ENCODE measurements at places on chromosomes 6 and 20. TPM values are rescaled to one million over a fixed set of nuclear protein-coding genes. Genes with fewer than 3 reads are reported as not detected.

GRCh38 chr6:73471686-73472290, 10.3 kb downstream of the MTO1 start:
- no peaks in the 10 kb centered on the region for H3K27me3 ChIP-seq
- H3K27ac ChIP-seq, result peak overlapping the region; percentile 84
- peak overlapping the region; percentile 75 for H3K4me3 ChIP-seq
- DNase-seq, result peak; percentile 68

GRCh38 chr6:158564243-158565121, 4.6 kb downstream of the TMEM181 start:
- H3K4me3 ChIP-seq, result no peak overlapping the region
- no peak for DNase-seq
- H3K36me3 ChIP-seq, result no peaks in the 10 kb centered on the region
- H3K27ac ChIP-seq, result no peak overlapping the region
- no peaks in the 10 kb centered on the region for H3K27me3 ChIP-seq

The FBXO5 gene
- 6.9 TPM for polyA plus RNA-seq

The HSPA1L gene
- polyA plus RNA-seq, result 0.45 TPM

DNA sequence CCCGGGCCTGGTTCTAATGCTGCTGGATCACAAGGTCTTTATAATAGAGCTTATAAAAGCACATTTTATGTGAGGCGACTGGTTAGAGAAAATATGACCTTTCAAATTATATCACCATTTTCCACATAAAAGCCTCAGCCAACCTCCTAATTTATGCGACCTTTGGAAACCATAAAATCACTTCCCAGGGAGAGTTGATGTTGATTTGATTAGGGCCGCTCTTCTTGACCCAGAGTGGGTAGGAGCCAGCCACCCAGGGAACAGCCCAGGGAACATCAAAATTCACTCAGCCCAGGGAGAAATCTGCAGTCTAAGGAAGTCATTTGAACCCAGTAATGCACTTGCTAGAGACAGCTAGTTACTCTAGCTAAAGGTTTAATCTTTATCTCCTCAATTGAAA, 79.8 kb upstream of the TENT5A start:
- no peak for DNase-seq
- no peaks in the 10 kb centered on the region for H3K4me1 ChIP-seq
- H3K27me3 ChIP-seq, result peaks cover 8% of the 10 kb centered on the region

GRCh38 chr6:28474441-28475219, 31.3 kb upstream of the ZSCAN23 start:
- peaks cover 68% of the 10 kb centered on the region for H3K27me3 ChIP-seq
- no peaks in the 10 kb centered on the region for H3K4me1 ChIP-seq
- H3K27ac ChIP-seq, result no peak overlapping the region

The HLA-DPB1 gene
- polyA plus RNA-seq, result 3,023 TPM

DNA sequence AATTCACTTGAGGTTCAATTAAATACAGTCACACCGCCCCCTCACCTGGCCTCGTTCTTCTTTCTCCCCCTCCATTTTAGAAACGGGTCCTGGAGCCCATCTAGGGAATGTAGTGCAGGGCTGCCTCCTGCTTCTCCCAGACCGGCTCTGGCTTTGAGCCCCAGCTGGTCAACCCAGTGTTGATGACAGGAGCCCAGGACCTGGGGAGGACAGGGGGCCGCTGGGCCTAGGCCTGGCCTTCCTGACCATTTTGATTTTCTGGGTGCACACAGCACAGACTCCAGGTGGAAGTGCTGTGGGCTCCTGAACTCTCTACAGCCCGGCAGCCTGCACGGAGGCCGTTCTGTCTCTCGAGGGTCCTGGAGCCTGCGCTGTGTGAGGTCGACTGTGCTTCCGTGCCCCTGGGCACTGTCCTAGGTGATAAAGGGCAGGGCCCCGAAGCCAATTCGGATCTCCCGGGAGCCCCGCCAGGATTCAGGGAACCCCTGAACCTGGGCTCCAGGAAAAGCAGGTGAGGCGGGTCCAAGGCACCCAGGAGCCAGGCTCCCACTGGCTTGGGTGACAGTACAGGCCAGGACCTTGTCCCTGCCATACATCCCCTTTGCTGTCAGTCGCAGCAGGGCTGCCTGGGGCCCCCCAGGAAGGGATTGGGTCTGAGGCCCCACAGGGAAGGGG, 23.3 kb downstream of the NPEPL1 start:
- no peak overlapping the region for H3K27ac ChIP-seq
- no peak overlapping the region for H3K4me3 ChIP-seq
- H3K27me3 ChIP-seq, result peaks cover 5% of the 10 kb centered on the region

- no peak for DNase-seq
- no peaks in the 10 kb centered on the region for H3K36me3 ChIP-seq
- no peaks in the 10 kb centered on the region for H3K4me1 ChIP-seq
- H3K4me3 ChIP-seq, result no peak overlapping the region
- H3K27ac ChIP-seq, result no peak overlapping the region
Measured at GRCh38 chr6:138063726-138064125, 43.5 kb downstream of the PERP start.

DNA sequence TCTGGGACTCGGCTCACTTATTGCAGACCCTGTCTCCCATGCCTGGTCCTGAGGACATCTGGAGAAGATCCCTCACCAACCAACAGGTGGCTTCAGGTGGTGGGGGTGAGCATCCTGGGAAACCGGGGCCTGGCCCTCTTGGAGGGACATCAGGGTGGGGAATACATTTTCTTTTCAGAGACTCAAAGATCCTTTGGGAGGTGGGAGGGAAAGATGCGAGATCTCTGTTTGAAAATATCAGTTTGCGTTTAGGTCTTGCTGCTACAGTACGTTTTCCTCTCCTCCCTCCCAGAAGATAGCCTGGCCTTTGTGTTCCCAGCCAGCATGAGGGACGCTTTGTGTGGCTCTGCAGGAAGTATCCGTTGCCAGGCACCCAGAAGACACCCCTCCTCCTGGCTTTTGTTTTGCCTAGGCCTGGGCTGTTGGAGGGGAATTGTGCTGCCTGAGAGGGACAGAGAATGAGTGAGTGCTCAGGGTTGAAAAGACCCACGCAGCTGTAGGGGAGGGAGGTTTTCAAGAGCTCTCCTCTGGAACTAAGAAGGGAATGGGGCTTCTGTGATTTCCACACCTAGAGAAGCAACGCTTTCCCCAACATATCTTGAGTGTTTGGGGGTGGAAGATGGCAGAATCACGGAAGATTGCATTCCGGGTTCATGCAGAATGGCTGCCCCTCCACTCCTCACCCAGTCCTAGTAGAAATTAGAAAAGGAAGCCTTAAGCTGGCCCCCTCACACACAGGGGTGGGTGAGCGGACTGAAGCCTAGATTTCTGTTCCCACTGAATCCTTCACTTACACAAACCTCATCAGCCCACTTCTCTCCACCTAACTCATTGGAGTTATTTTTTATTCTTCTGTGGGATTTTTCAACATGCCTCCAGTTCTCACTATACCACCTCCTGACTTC, 22.0 kb upstream of the SLC2A12 start:
- H3K4me1 ChIP-seq, result peaks cover 3% of the 10 kb centered on the region

GRCh38 chr20:40945754-40946450, 82.7 kb upstream of the TOP1 start:
- H3K4me1 ChIP-seq, result peaks cover 19% of the 10 kb centered on the region
- H3K27ac ChIP-seq, result peak overlapping the region; percentile 65
- no peak for DNase-seq

GRCh38 chr20:48578397-48579098, 249.3 kb downstream of the PREX1 start:
- no peak overlapping the region for H3K27ac ChIP-seq
- H3K27me3 ChIP-seq, result peaks cover 25% of the 10 kb centered on the region
- H3K36me3 ChIP-seq, result no peaks in the 10 kb centered on the region
- no peaks in the 10 kb centered on the region for H3K4me1 ChIP-seq

GRCh38 chr6:69111301-69111700, 476.2 kb downstream of the ADGRB3 start:
- H3K27me3 ChIP-seq, result no peaks in the 10 kb centered on the region
- no peak for DNase-seq
- H3K4me1 ChIP-seq, result no peaks in the 10 kb centered on the region
- no peaks in the 10 kb centered on the region for H3K36me3 ChIP-seq

- peaks cover 14% of the 10 kb centered on the region for H3K36me3 ChIP-seq
- peak; percentile 90 for DNase-seq
- peaks cover 66% of the 10 kb centered on the region for H3K4me1 ChIP-seq
- peak overlapping the region; percentile 97 for H3K27ac ChIP-seq
- no peaks in the 10 kb centered on the region for H3K27me3 ChIP-seq
Measured at GRCh38 chr20:57619051-57619831, 985 bp downstream of the ZBP1 start.

The SOBP gene
- 1.7 TPM for polyA plus RNA-seq

- DNase-seq, result peak; percentile 3
- H3K4me3 ChIP-seq, result no peak overlapping the region
- H3K4me1 ChIP-seq, result peaks cover 18% of the 10 kb centered on the region
- no peaks in the 10 kb centered on the region for H3K27me3 ChIP-seq
- peak overlapping the region; percentile 54 for H3K27ac ChIP-seq
Measured at GRCh38 chr20:23484081-23484480, 6.8 kb upstream of the CST8 start.

GRCh38 chr6:22596011-22596410, 26.6 kb downstream of the HDGFL1 start:
- DNase-seq, result no peak
- H3K36me3 ChIP-seq, result no peaks in the 10 kb centered on the region
- H3K27me3 ChIP-seq, result no peaks in the 10 kb centered on the region

The RNF5 gene
- 113 TPM for polyA plus RNA-seq

The UBD gene
- polyA plus RNA-seq, result not detected

The HRH3 gene
- not detected for polyA plus RNA-seq

The AKAP12 gene
- 0.19 TPM for polyA plus RNA-seq

The HLA-DQB1 gene
- polyA plus RNA-seq, result 140 TPM

GRCh38 chr6:15340775-15341174, 94.9 kb downstream of the JARID2 start:
- H3K36me3 ChIP-seq, result no peaks in the 10 kb centered on the region
- H3K4me1 ChIP-seq, result peaks cover 86% of the 10 kb centered on the region
- peak overlapping the region; percentile 37 for H3K4me3 ChIP-seq
- DNase-seq, result no peak
- H3K27me3 ChIP-seq, result no peaks in the 10 kb centered on the region
- H3K27ac ChIP-seq, result peak overlapping the region; percentile 39

The IGF2R gene
- 2.3 TPM for polyA plus RNA-seq

GRCh38 chr6:139685009-139685408, 310.6 kb upstream of the CITED2 start:
- DNase-seq, result no peak
- no peaks in the 10 kb centered on the region for H3K4me1 ChIP-seq
- H3K4me3 ChIP-seq, result no peak overlapping the region
- H3K36me3 ChIP-seq, result no peaks in the 10 kb centered on the region

- H3K27ac ChIP-seq, result peak overlapping the region; percentile 97
- DNase-seq, result no peak
- no peaks in the 10 kb centered on the region for H3K27me3 ChIP-seq
- no peak overlapping the region for H3K4me3 ChIP-seq
Measured at GRCh38 chr6:355373-356208, 36.0 kb upstream of the IRF4 start.
